ENCODE measurements at places on chromosomes 2 and 18.

- DNase-seq = no peak
Observed at GRCh38 chr18:76579301-76579695, 84.3 kb upstream of the ZNF516 start.

DNA sequence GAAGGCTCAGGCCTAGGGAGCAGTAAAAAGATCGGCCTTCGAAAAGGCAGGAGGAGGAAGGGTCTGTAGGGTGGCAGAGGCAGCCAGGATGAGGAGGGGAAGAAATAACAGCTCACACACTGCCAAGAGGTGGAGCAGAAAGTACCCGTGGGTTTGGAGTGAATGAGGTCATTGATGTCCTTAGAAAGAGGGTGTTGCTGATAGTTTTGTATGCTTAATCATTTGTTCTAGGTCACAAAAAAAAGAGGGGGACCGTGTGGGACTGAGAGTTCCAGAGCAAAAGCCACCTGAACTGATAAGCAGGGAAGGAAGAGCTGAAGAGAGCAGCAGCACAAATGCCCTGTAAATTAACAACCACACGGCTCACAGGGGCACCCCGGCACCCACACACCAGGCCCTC lies 140.4 kb downstream of the FAM161A start:
- DNase-seq = no peak

GRCh38 chr2:200471324-200471848 lies 38.5 kb downstream of the KCTD18 start:
- no peak for DNase-seq

GRCh38 chr2:231680285-231680991 lies 27.9 kb upstream of the PTMA start:
- DNase-seq = no peak

DNA sequence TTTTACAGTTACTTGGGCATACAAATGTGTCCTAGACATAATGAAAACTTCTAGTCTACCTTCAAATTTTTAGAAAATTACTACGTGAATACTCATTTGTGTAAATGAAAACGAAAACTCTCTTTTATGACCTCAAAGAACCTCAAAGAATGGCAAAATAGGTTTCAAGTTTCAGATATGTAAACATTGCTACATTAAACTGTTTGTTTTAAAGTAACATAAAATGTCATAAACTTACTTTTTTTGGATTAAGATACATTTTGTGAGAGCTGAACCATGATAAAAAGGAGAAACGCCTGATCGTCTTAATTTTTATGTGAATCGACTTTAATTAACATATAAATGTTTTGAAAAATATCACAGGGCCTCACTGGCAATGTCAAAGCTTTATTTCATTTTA lies 91.4 kb downstream of the PPP1R1C start:
- DNase-seq = no peak

DNA sequence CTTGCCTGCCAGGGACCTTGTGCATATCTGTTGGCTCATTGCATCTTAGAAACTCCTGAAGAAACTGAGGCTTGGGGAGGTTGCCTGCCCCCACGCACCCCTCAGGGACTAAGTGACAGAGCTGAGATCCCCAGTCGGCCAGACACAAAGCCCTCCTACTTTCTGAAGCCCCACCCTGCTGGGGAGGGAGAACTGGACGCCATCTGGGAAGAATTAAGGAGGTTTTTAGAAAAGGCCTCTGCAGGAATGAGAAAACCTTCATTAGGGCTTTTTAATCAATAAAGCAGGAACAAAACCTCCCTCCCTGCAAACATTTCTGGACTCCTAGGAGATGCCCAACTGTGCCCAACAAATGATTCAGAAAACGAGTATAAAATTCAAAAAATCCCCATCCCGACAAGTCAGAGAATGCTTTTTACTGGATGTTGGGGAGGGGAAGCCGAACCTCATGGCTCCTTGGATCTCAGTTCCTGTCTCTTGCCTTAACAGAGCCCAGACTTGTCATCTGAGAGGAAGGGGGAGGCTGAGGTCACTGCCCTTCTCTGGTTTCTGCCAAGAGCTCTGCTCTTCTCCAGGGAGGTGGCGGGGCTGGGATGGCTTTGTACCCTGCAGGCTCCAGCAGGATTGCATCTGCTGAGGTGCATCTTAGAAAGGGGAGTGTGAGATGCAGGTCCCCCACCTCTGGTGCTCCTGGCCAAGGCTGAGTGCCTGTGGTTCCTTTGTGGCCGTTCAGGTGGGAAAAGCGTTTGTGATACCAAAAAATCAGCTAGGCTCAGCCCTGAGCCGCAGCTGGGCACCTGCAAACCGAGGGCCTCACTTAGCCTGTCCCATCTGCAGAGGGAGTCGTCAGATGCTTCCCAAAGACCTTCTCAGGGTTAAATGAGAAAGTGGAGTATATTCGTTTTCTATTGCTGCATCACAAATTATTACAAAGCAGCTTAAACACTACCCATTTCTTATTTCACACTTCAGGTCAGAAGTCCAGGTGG lies 142.4 kb downstream of the ZFP36L2 start:
- DNase-seq = no peak

GRCh38 chr2:96762529-96763311 lies 2.0 kb downstream of the CNNM4 start:
- peak; percentile 19 for DNase-seq

GRCh38 chr2:3505771-3506170 lies 13.6 kb downstream of the ADI1 start:
- DNase-seq = no peak
